CD8-positive, alpha-beta T cell (primary cell): ENCODE measurements at places on chromosomes 3 and 15. TPM values are rescaled to one million over a fixed set of nuclear protein-coding genes. Genes with fewer than 3 reads are reported as not detected.

- DNase-seq: no peak
Observed at GRCh38 chr15:41437448-41437847, 20.6 kb downstream of the RTF1 start.

DNA sequence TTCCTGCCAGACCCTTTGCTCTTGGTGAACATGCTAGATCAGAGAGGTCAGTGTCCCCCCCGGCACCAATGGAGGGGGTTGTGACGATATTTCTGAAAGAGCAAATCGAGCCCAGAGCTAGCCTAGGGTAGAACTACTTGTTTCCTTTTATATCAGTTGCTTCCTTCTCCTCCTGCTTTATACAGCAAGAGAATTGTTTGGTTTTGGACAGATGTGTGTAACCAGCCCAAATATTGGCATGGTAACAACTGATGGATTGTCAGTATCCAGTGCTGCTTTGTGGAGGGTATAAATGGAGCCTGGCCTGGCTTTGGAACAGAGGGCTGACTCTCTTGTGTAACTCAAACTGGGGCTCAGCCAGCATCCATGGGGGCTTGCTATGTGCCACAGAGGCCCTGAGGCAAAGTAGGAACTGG lies 27.2 kb downstream of the SNX1 start:
- no peak for DNase-seq

The SLC2A2 gene
- not detected for total RNA-seq

The PIGBOS1 gene
- total RNA-seq: 6.4 TPM

The TM4SF18 gene
- not detected for total RNA-seq
